ENCODE measurements at places on chromosomes 6 and 20.

DNA sequence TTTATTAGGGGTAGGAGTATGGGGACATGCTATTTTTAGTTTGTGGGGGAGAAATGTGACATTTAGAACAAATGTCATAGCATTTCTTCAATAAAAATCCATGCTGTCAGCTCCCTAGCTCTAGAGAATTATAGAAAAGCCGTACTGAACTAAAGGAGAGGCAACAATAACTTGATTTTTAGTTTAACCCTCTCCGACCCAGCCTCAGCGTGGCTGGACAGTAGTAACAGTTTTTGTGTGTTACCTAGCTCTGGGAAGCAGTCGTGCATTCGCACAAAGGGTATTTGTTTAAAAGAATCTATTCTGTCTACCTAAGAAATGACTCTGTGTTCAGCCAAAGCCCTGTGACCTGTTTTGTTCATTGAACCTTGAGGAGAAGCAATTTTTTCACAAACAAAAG is 442.4 kb upstream of the SOX4 start:
- DNase-seq: no peak

- no peak for DNase-seq
Measured at GRCh38 chr6:159985296-159985945, 16.5 kb downstream of the IGF2R start.

GRCh38 chr6:128161839-128162238 is 261.0 kb upstream of the THEMIS start:
- DNase-seq: no peak

DNA sequence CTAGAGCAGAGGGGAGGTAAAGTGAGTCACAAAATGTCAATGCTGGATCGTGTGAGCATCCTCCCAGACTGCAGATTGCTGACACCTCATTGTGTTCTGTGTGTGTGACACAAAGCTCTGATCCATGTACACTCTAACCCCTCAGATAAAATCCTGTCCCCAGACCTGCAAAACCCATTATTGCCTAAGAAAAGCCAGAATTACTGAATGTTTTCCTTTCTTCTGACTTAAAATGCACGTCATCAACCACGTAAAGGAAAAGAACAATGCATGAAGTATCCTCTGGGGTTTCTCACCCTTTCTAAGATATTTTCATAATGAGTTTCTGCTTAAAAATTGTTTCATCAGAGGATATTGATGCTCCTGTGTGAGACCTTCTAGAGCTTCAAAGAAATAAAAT is 218.0 kb upstream of the PREP start:
- DNase-seq: no peak

- DNase-seq: no peak
Measured at GRCh38 chr6:4270776-4271175, 135.4 kb upstream of the ECI2 start.

DNA sequence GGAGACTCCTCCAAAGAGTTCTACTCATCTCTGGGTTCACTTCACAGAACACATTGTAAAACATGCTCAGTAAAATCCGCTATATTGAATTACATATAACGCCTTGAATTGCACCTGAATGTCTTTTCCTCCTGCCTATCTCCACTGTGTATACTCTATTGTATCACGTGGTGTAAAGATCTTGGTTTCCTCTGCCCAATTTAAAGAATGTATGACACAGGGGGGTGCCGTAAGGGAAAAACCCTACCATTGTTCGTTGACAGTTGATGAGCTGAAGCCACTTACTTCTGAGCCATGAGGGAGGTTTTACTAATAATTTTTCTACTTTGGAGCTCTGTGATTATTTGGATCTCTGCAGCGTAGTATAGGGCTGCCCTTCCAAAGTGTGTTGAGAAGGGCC is 6.0 kb downstream of the ASF1A start:
- no peak for DNase-seq

DNA sequence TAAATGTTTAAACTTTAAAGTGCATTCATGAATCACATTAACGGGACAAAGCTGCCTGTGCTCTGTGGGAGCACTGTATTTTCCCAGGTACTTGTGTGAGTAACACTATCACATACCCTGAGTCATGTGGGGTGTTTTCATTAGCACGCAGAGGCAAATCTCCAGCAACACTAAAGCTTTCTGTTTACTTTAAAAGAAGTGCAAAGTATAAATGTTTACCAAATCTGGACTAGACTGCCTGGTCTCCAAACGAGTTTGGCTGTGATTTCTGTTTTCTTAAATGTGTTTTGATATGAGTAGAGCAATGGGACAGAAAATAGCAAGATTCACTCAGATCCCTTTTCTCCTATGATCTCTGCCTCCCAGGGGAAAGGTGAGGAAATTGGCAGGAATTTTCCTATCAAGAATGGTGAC is 28.8 kb upstream of the RIPPLY2 start:
- no peak for DNase-seq

GRCh38 chr20:50242863-50243609 is 52.4 kb downstream of the CEBPB start:
- no peak for DNase-seq

GRCh38 chr20:16608277-16608650 is 35.0 kb upstream of the KIF16B start:
- DNase-seq: no peak

GRCh38 chr20:15069355-15069754 is 731.9 kb upstream of the FLRT3 start:
- DNase-seq: no peak

DNA sequence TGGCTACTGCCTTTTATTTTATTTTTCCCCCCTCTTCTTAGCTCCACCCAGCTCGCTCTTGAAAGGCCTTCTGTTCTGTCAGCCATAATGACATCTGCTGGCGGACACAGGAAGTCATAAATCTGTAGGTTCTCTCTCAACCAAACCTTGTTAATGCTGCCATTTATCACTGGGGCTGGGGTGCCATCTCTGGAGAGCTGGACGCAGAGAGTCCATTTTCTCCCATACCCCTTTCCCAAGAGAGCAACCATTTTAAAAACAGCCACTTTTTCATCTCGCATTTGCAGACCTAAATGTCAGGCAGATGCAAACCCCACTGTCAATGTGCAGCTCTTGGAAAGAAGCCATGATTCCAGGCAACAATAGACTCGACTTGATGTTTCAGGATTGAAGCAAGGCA is 13.0 kb upstream of the TSHZ2 start:
- no peak for DNase-seq

DNA sequence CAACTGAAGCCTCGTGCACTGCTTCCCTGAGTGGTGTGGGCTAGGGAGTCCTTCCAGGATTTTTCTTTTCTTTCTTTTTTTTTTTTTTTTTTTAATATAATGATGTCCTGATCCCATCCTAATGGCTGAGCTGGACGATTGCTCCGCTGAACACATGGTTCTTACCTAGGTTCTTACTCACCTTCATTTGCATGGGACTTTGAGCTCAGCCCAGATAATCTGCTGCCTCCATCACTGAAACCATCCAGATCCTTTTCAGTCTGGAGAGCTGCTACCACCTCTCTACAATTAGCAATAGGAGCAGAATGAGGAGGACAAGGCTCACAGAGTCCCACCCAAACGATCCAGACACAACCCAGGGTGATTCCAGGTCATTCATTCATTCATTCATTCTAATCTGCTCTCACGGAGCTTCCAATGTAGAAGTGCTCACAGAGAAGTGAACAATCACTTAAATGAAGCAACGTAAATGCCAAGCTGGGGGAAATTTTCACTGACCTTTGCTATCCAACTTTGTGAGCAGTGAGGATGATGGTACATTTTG is 246.3 kb upstream of the RREB1 start:
- no peak for DNase-seq

DNA sequence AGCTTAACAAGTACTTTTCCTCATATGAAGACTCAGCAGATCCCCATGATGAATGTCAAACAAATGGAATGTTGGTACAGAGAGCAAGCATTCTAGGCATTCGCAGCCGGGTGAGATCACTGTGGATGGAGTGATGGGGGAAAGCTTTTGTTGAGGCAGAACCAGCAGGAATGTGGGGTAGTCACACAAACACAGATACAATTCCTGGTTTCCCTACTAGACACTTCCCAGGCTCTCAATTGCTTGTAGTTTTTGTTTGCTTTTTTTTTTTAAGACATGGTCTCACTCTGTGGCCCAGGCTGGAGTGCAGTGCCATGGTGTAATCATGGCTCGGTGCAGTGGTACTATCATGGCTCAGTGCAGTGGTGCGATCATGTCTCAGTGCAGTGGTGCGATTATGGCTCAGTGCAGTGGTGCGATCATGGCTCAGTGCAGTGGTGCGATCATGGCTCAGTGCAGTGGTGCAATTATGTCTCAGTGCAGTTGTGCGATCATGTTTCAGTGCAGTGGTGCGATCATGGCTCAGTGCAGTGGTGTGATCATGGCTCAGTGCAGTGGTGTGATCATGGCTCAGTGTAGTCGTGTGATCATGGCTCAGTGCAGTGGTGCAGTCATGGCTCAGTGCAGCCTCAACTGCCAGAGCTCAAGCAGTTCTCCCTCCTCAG is 15.4 kb upstream of the IER3 start:
- no peak for DNase-seq

DNA sequence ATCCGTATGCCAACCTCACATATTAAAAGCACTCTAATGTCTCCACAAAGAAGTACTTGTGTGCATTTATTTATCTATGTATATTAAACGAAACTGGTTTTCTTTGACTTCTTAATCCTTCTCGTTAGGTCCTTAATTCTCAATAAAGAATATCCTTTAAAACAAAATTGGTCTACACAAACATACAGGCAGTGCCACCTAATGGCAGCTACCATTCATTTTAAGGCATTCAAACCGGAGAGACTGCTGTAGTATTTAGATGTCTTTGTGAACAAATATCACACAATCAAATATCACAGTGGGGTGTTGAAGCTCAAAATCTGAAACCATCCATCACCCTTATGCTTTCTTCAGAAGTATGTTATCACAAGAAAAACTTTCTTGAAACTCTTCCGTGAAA is 96.6 kb upstream of the IRAK1BP1 start:
- DNase-seq: no peak

DNA sequence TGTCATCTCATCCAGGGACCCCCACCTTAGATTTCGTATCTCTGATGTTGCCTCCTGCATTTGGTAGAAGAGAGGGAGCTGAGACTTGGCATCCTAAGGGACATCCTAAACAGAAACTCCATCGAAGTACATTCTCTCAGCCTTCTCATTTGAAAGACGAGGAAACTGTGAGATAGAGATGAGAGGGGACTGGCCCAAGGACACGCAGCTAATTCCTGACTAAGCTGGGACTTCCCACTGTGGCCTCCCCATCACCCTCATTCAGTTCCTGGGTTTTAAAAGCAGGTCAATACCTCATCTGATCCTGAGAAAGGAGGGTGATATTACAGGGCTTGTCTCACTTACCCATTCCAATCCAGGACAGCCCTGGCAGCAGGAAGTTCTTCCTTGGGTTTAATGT is 855 bp upstream of the WFDC5 start:
- no peak for DNase-seq

DNA sequence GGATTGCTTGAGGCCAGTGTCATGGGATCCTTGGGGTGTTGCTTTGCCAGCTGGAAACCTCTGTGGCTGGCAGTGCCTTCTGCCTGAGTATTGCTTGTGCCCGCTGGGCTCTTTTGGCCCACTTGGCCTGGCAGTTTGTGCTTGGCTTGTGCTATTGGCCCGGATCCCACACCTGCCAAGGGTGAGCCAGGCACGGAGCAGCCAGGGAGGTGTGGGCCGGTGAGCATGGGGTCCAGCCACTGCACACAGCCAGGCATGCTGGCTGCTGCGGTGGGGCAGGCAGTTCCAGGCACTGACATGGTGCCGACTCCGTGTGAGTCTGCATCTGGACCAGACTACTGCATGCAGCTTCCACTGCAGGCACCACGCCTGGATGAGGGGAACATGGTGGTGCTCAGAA is 62.5 kb upstream of the SYNCRIP start:
- no peak for DNase-seq

DNA sequence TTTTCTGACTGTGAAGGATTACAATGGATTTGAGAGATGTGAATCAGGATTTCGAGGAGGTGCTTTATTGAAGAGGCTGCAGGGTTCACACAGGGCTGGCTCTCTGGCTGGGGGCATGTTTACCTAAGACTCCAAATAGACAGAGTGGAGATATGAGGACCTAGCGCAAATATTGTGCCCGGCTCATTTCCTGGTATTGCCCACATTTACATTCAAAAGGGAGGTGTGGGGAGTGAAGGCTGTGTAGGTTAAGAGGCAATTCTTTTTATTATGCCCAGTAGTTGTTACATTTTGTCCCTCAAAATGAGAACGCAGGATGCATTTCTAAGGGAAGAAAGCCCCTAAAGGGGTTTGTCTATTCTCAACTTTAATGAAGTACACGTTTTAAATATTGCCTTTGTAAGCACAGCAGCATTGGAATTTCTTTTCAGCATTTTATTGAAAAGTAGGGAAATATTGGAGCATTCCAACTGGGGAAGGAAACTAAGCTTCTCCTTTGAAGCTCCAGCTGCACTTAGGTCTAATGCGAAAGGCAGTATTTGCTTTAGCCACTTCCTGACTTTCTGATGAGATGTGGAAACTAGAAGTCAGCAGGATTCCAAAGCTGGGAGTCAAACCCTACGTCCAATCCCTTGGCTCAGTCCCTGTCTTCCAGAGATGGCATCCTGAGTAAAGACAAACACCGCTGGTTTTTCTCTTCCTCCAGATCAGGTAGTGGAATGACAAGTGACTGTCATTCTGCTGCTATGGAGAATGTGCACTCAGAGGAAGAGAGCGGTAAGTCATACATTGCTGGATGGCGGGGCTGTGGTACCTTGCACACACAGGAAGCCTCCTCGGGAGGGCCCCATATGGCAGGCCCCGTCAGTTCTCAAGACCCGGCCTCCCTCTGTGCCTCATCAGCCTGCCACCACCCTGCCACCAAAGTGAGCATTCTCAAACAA is 70.7 kb downstream of the MYB start:
- no peak for DNase-seq

- no peak for DNase-seq
Measured at GRCh38 chr6:20180935-20181334, 31.3 kb downstream of the MBOAT1 start.

- DNase-seq: no peak
Measured at GRCh38 chr6:109477184-109477583, 5.8 kb downstream of the ZBTB24 start.

DNA sequence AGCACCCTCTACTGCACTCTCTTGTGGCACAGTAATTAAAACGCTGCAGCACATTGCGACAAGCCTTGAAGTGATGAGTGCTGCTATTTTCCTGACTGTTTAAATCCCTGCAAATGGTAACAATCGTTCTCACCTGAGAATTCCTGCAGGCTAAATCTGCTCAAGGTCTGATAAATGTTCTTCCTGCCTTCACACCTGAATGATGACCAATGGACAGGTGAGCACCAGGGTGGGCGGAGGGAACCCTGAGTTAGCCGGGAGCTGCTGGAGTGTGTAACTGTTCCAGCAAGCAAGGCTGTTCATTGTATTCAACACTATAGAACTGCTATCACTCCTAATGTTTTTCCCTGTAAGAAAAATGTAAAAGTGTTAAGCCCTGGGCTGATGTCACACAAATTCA is 4.0 kb downstream of the DACT2 start:
- DNase-seq: no peak

- no peak for DNase-seq
Measured at GRCh38 chr20:42082611-42083010, 464.4 kb upstream of the CHD6 start.

Data from stimulated activated CD4-positive, alpha-beta T cell treated with anti-CD3 and anti-CD28 coated beads, TNF-alpha, amount 100 ng/mL, for 4 hours (primary cell).